Endothelial cell of umbilical vein (primary cell): ENCODE measurements at places on chromosomes 2 and 18. TPM values are rescaled to one million over a fixed set of nuclear protein-coding genes. Genes with fewer than 3 reads are reported as not detected.
A peak's percentile ranks its signal among the peaks of the same experiment; 100 is the strongest.

DNA sequence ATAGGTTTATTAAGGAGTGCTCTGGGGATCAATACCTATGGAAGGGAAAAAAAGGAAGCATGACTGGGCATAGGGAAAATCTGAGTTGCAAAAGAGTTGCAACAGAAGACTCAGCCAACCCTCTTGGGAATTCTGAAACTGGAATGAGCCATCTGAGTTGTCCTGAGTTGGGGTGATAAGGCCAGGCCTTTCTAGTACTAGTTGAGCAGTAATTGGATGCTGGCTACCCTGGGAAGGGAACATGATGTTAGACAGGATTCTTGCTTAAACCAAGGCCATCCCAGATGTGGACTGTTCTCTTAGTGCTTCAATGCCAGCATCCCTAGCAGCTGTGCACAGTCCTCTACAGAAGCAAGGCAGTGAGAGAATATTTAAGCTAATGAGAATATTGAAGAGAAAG is 348.8 kb upstream of the GULP1 start:
- no peak for DNase-seq

- DNase-seq = no peak
These were observed 9.9 kb upstream of the KLF11 start for GRCh38 chr2:10033251-10034006.

DNA sequence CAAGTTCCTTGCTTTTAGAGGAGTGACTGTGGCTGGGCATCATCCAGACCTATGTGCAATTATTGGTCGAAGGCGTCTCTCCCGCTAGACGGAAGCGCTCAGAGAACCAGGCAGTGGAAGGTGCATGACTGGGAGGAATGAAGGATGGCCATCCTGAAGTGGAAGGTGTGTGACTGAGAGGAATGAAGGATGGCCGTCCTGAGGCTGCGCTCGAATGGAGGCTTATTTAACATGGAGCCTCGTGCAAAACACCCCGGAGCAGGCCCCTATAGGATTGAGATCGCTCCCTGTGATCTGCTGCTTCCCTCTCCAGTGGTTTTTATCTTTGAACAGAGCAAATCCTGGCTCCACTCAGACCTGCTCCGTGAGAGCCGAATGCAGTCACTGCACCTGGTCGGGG is 140.2 kb upstream of the ID2 start:
- no peak for DNase-seq

DNA sequence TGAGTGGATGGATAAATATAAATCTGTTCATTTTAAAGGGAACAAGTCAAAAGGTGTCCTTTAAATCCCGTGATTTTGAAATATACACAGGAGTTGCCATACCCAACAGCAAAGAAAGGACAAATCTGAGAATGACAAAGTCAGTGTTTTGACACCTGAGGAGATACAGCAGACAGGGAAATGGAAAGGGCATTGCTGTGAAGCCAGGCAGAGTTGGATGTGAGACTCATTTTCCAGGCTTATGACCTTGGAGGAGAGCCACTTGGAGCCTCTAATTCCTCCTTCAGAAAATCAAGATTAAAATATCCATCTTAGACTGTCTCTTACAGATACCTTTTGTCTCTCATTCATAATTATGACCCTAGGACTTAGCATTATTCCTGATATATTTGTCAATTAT is 154.5 kb downstream of the GALNT3 start:
- DNase-seq = no peak

DNA sequence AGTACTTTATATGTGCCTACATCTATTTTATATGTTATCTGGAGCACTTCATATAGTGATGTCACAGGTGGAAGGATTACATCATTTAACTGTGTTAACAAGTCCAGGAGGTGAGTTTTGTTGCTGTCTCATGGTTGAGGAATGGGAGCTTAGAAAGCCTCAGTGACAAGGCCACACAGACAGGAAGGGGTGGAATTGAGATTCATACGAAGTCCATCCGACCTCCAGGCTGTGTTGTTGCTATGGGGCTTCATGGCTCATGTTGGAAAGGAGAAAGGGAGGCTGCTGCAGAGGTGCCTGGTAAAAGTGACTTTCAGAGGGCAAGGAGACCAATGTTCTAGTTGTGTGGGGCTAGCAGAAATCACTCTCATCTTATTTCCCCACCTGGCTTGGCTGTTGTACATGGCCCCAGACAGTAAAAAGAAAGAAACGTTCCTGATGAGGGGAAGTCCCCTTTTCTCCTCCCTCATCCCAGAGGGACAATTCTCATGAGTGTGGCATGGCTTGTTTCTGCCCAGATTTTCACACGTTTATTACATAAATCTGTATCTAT is 31.0 kb upstream of the GREB1 start:
- no peak for DNase-seq

CLEC4F gene
- total RNA-seq = not detected in 2 replicates

- DNase-seq = no peak
These were observed 8.6 kb upstream of the CRYBA2 start for GRCh38 chr2:219001577-219002394.

GRCh38 chr2:231722721-231723307 is 14.5 kb downstream of the PTMA start:
- no peak for DNase-seq

- DNase-seq = no peak
These were observed 710.0 kb upstream of the ID2 start for GRCh38 chr2:7971841-7972240.

GRCh38 chr18:59915606-59916005 is 15.8 kb downstream of the PMAIP1 start:
- DNase-seq = no peak

LINC00305 gene
- not detected in 2 replicates for total RNA-seq

DNA sequence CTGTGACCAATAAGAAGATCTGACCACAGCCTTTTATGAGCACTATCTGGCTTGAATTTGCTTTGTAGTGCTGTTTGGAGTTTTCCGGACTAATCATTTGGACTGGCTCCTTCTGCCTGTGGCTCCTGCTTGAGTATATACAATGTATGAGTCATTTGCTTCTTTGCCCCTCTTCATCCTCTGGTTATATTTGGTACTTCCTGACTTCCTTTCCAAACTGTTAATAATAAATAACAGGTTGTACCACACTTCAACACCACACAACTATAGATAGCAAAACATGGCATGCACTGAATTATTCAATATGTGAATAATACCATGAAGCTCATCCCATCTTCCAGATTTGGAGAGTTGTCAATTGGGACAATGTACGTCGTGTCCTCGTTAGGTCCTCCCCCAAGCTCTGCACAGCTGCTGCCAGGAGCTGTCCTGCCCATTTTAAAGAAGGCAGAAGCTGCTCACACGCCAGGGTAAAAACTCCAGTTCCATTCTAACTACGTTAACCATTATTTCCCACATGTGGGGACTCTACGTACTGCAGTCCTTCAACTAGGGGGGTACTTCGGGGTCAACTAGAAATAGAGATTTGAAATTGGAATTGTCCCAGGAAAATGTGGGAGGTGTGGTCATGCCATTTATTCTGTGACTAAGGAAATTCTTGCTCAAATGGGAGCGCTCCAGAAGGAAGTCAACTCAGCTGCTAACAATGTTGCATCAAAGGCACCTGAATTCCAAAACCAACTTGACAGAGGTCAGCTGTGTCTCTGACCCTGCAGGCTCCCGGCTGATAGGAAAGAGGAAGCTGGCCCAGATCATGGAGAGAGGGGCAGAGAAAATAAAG is 38.1 kb downstream of the ST8SIA5 start:
- peak; percentile 89 for DNase-seq

CCDC85A gene
- total RNA-seq = 10.4 and 16.9 TPM in 2 replicates

TUBA3D gene
- not detected in 2 replicates for total RNA-seq

IMP4 gene
- total RNA-seq = 63.1 and 74.0 TPM in 2 replicates
